AML-193 (cell line): ENCODE measurements at places on chromosomes 7 and 10.

DNA sequence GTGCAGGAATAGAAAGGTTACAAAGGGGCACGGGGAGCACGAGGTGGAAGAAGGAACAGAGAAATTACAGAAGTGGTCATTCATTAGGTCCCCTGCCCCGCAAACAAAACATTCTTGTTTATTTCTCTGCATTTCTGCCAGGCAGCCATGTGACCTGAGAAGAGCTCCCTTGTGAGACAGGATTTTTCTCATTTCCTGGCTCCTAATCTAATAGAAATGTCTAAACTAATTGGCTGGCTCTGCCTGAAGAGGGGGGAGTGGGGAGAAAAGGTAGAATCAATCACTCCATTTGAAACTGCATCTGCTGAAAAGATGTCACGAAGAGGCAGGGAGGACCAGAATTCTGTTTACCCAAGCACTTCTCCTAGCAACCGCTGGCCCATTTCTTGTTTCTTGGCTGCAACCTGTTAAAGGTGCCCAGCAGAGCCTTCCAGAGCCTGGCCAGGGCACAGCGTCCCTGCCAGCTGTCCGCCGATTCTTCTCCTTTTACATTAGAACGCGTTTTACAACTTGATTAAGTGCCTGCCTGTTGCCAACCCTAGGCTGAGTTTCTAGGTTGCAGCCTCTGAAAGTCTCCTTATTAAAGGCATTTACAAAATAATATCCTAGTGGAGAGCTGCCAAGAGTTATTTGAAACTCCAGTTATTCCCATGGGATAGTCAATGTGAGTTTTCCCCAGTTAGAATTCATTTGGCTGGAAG is 1227.6 kb downstream of the TYW1 start:
- DNase-seq, result no peak

DNA sequence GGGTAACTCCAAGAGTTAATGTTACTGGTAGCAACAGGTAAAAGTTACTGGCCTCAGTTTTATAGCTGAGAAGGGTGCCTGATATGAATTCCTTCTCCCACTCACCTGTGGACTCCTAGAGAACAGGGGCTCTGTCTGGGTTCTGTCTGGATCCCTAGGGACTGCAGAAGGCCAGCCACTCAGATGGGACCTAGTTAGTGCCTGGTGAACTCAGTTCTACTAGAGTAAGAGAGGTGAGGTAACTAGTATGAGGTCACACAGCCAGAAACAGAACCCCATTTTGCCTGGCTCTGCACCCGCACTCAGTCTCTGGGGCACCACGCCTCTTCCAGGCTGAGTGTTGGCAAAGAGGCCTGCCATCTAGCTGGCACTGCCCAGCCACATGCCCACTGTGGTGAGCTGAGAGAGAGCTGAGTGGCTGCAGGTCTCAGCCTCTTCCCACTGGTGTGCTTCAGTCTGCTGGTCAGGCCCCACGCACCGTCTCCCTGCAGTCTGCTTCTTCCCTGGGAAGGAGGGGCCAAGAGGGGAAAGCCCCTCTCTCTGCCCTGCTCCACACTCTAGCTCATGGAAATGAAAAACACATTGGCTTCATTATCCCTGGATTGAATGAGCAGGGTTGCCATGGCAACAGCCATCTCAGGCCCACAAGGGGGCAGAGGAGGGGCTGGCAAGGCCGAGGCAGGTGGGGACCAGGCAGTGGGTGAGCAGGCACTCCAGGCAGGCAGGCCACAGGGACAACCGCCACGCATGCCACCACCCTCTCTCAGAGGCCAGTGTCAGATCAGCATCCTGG is 110.6 kb downstream of the ZMIZ1 start:
- DNase-seq, result no peak

GRCh38 chr10:65943451-65943850 is 982.4 kb upstream of the LRRTM3 start:
- no peak for DNase-seq

DNA sequence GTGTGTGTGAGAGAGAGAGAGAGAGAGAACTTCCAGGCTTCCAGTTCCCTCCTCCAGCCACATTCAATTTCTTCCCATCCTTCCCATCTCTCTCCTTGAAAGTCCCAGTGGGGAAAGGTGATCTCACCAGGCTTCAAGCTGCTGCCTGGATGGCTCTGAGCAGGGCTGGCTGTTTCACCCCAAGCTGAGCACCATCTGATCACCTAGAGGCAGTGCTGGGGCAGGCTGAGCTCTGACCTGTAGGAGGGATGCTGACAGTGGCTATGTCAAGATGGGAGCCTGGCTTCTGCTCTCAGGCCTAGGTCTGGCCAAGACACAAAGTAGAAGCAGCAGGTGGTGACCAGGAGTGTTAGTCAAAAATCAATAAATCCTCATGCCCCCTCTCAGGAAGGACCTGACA is 370.8 kb downstream of the PLXNA4 start:
- no peak for DNase-seq

DNA sequence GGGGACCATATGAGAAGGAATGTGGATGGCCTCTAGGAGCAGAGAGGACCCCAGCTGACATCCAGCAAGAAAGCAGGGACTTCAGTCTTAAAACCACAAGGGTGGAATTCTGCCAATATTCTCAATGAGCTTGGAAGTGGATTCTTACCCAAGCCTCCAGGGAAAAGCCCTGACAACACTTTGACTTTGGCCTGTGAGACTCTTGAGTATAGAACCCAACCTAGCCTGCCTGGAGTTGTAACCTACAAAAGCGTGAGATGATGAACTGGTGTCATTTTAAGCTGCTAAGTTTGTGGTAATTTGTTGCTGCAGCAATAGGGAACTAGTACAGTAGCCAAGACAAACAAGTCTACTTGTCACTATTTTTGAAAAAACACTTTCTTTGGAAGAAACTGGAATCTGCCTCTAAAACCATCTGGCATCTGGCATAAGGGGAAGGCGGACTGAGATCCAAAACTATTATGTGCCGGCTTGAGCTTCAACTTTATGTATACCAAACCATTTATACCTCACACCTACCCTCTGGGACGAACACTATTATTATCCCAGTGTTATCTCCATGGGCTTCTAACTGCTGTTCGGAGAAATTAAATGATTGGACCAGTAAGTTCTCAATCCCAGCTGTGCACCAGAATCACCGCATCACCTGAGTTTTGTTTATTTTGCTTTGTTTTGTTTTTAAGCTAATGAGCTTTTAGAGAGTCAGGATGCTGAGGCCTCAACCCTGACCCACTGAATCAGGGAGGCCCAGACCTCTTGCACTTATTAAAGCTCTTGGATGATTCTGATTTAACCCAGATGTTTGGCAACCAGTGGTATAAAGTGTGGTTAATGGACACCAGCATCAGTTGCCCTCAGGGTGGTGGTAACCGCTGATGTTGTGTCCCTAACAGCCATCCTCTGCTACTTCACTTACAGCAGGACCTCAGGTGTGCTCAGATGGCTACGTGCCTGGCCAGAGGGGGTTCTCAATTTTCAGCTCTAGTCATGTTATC is 83.0 kb downstream of the C1GALT1 start:
- DNase-seq, result no peak

GRCh38 chr7:143003393-143004051 is 23.4 kb downstream of the OR9A2 start:
- peak; percentile 69 for DNase-seq

DNA sequence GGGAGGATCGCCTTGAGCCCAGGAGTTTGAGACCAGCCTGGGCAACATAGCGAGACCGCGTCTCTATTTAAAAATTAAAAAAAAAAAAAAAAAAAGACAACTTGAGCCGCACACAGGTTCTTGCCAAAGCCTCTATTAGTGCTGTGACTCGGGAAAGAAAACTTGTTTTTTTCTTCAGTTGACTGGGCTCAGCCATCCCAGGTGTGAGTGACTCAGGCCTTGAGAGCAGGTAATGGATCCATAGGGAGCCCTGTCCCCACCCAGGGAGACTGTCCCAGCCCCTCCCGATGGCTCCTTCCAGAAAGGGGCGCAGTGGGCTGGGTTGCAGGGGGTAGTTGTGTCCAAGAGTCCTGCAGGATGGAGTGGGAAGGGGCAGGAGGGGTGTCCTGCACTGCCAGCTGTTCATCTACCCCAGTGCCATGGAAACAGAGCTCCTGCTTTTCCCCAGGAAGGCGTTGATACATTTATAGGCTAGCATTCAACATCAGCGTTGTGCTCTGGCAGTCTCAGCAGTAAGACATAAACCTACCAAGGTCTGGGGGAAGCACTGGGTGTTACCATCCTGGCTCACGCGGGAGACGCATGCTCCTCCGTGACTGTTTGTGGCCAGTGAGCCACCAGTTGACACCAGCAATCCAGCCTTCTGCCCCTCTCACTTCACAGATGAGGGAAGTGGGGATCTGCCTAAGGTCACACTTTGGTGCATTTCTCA is 126.6 kb downstream of the CUX1 start:
- no peak for DNase-seq

- no peak for DNase-seq
Measured at GRCh38 chr7:93717217-93717900, 142.8 kb upstream of the CALCR start.

DNA sequence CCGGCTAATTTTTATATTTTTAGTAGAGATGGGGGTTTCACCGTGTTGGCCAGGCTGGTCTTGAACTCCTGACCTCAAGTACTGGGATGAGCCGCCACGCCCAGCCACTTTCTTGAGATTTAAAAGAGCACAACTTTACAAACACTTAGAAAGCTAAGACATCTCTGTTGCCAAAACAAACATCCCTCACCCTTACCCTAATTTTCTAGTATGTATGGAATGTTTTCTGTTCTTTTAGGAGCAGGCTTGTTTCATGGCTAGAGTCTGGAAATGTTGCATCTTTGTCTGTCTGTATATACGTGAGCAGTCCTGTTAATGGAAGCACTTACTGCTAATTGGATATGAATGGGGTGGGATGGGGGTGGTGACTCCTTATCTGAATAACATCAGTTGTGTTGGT is 2.9 kb downstream of the OLAH start:
- DNase-seq, result no peak

GRCh38 chr7:26504411-26505120 is 212.9 kb downstream of the SNX10 start:
- DNase-seq, result no peak

DNA sequence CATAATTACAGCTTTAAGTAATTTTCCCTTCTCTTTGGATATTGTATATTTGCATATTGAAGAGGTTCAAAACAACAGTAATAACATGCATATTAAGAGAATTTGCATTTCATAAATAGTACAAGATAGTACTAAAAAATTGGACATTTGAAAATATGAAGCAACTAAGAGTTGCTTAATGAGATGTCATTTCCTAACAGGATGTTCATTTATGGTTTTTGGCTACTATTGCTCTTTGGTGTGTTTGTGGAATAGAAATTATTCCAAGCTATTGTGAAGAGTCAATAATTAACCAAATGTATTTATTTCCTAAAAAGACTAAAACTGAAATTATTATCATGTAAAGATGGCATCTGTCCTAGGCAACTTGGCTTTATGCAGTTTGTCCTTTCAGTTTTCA is 4.1 kb upstream of the SGCE start:
- DNase-seq, result peak; percentile 29

DNA sequence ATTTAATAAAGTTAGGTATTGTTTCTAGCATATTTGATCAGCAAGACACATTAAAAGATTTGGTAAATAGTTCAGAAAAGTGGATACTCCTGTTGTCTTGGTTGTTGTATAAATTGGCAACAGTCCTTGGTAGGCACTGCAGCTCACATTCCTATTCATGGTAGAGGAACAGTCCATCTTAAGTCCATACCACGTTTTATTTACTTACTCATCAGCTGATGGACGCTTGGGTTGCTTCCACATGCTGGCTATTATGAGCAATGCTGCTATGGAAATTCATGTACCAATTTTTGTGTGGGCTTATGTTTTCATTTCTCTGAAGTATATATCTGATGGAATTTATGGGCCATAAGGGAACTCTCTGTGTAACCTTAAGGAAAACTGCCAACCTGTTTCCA is 43.3 kb downstream of the C10orf120 start:
- DNase-seq, result no peak

DNA sequence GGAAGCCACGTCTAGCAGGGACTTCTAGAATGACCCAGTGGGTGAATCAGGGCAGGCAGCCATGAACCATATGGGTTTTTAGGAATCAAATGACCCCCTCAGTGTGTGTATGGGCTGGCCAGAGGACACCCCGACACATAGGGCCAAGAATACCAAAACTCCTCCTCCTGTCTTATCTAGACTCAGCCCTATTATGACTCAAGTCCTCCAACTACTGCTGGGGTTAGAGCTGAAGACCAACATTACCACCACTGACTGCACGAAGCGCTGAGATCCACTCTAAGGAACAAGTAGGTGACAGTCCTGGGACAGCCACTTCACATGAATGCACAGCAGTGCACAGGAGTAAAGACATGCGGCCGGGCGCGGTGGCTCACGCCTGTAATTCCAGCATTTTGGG is 11.5 kb upstream of the SVOPL start:
- DNase-seq, result no peak

GRCh38 chr7:117472335-117472734 is 7.5 kb upstream of the CFTR start:
- no peak for DNase-seq

GRCh38 chr10:92742331-92743228 is 52.8 kb downstream of the HHEX start:
- peak; percentile 27 for DNase-seq

- DNase-seq, result no peak
Measured at GRCh38 chr7:86720306-86720705, 76.6 kb downstream of the GRM3 start.

DNA sequence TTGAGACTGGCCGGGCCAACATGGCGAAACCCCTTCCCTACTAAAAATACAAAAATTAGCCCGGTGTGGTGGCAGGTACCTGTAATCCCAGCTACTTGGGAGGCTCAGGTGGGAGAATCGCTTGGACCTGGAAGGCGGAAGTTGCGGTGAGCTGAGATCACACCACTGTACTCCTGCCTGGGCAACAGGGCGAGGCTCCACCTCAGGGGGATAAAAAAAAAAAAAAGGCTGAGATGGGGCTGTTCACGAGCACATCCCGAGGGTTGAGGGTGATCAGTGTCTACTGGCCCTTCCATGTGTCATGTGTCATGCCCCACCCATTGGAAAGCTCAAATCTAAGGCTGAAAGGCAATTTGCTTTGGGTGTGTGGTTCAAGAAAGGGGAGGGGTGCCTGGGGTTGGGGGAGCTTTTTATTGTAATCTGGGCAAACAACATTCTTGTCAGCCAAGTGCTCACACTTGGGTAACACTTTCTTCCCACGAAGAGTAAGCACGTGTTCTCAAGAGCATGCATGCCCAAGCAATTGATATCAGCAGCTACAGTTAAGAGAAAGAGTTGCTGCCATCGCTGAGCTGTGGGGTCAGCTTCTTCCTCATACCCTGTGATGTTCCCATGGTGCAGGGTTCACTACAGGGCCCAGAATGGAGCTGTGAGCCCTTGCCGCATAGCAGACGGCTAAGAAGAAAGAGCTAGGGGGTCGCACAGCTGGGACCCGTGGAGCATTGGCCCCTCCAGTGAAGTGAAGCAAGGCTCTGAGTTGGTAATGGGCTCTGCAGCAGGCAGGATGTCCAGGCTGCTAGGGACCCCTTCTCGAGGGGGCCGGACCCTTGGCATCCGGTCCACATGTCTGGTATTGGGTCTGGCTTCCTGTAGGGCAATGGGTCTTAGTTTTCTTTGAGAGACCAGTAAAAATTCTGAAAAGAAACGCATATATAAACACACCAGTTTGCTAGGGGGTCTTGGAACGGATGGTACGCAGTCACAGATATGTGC is 9.9 kb upstream of the ACSL5 start:
- no peak for DNase-seq
